CD4-positive, alpha-beta T cell treated with Interleukin-1 beta for 1 hour (primary cell): ENCODE measurements at places on chromosomes 4 and X.
A peak's percentile ranks its signal among the peaks of the same experiment; 100 is the strongest.

GRCh38 chrX:18034945-18035344, 173.8 kb upstream of the RAI2 start:
- DNase-seq: no peak

- DNase-seq: no peak
Observed at GRCh38 chr4:48668254-48669017, 111.6 kb downstream of the FRYL start.

GRCh38 chrX:72201836-72202536, 20.4 kb downstream of the PIN4 start:
- no peak for DNase-seq

DNA sequence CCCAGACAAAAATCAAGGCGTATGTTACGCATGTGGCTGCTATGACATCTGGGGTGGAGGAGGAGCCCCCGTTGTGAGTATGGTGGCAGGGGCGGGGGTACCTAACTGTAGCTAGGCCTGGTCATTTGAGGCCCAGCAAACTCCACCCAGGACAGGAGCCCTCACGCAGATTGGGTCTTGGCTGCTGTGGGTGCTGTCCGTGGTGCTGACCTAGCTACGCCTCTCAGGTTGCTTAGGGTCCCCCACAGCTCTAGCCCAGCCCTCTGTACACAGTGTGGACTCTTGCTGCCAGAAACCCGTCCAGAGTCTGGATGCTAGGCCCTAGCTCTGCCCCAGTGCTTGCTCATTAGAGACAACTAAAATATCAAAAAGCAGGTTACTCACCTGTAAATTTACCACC, 146.7 kb upstream of the PSAPL1 start:
- no peak for DNase-seq

- no peak for DNase-seq
Observed at GRCh38 chr4:187608001-187608421, 387.6 kb upstream of the ZFP42 start.

- no peak for DNase-seq
Observed at GRCh38 chr4:108048997-108049396, 59.3 kb downstream of the HADH start.

- DNase-seq: peak; percentile 37
Observed at GRCh38 chrX:1093121-1093520, 119.3 kb downstream of the CRLF2 start.

GRCh38 chr4:53590187-53590586, 1.1 kb downstream of the LNX1 start:
- no peak for DNase-seq

GRCh38 chr4:81404294-81404693, 67.4 kb downstream of the RASGEF1B start:
- no peak for DNase-seq

DNA sequence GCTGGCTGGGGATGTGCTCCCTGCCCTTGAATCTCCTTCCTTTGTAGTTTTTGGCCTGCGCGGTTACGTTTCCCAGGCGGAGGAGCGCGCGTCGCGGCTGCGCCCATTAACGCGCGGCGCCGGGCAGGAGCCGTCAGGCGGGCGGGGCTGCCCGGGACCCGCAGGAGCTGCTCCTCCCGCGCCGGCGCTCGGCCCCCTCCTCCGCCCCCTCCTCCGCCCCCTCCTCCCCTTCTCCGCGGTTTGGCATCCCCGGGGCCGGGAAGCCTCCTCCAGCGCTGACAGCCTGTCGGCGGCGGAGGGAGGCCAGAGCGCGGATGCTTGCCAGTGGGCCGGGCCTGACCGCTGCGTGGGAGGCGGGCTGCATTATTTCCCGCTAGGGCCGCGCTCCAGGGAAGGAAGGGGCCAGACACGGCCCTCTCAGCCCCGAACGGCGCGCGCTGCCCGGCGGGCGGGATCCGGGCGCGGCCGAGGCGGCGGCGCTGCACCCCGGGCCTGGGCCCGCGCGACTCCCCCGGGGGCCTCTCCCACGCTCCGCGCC, at the start of gene DCLK2:
TSS of gene DCLK2 (plus strand) at position 405 of the 538 bp plus-strand sequence. CDS start 583 bp downstream, outside the sequence.
- DNase-seq: no peak

- no peak for DNase-seq
Observed at GRCh38 chr4:182427554-182427953, 184.4 kb downstream of the TENM3 start.

DNA sequence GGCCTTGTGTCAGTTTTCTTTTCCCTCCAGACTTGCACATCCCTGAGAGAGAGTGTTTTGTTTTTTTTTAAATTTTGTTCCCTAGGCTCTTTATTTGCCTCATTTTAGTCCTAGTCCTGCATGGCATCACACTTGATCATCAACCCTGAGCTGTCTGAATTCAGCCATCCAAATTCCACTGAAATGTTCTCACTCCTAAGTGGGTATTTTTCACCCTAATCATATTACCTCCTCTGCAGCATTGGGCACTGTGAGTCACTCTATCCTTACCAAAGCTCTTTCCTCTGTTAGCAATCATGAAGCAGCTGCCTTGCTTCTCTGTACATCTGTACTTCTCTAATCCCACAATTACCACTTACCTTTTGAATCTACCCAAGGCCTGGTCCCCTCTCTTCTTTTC, 356.6 kb upstream of the MAGEB2 start:
- DNase-seq: no peak
